ENCODE measurements at places on chromosomes 2 and 18.

- no peak for DNase-seq
Measured at GRCh38 chr2:190889175-190889943, 8.7 kb downstream of the GLS start.

GRCh38 chr18:48135436-48135966, 205.0 kb upstream of the SMAD2 start:
- DNase-seq = no peak

GRCh38 chr2:31191931-31192330, 25.4 kb downstream of the CAPN14 start:
- no peak for DNase-seq

DNA sequence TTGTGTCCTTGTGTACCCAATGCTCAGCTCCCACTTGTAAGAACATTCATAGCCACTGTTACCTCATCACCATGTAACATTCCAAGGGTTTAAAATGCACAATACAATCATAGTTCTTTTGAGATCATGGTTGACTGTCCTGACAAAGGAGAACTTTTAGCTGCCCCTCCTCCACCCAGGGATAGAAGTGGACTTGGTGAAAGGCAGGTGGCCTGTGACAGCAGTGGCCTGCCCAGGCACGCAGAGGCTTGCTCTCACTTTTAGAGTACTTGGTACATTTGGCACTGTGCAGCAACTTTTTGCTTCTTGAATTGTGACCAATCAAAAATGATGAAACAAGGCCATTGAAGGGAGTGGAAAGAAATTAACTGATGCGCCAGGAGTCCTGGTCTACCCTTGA, 108.7 kb downstream of the ANKRD44 start:
- DNase-seq = no peak

DNA sequence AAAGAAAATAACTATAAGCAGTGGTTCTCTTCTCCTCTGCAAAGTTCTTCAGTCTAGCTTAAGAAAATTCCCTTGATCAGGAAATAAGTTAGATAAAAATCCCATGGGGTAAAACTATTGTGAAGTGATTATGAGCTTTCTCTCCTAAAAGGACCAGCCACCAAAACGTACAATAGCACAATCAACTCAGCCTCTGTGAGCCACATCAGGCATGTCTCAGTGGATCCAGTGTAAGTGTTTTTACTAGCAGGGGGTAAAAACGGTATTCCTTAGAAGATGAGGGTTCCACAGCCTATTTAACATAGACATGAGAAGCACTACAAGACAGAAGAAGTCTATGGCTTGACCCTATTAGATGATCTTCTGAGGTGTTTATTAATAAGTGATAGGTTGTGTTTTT, 503.2 kb downstream of the PIK3C3 start:
- no peak for DNase-seq

GRCh38 chr2:150232321-150232720, 255.1 kb downstream of the RND3 start:
- no peak for DNase-seq

GRCh38 chr2:85578243-85579180, 1.1 kb downstream of the VAMP8 start:
- no peak for DNase-seq

DNA sequence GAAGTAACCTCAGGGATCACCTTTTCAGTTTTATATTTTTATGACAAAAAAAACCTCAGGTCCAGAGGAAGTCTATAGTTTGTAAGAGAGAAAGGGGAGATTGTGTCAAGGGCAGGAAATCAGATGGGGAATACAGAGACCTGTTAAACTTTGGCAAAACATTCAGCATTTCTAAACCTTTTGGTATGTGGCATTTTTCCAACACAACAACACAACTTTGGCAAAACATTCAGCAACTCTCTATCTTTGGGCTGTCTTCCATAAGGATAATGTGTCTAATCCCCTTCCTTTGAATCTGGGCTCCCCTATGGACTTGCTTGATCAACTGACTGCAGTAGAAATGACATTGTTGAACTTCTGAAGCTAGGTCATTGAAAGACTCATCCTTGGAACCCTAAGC, 220.6 kb upstream of the CCDC68 start:
- no peak for DNase-seq

DNA sequence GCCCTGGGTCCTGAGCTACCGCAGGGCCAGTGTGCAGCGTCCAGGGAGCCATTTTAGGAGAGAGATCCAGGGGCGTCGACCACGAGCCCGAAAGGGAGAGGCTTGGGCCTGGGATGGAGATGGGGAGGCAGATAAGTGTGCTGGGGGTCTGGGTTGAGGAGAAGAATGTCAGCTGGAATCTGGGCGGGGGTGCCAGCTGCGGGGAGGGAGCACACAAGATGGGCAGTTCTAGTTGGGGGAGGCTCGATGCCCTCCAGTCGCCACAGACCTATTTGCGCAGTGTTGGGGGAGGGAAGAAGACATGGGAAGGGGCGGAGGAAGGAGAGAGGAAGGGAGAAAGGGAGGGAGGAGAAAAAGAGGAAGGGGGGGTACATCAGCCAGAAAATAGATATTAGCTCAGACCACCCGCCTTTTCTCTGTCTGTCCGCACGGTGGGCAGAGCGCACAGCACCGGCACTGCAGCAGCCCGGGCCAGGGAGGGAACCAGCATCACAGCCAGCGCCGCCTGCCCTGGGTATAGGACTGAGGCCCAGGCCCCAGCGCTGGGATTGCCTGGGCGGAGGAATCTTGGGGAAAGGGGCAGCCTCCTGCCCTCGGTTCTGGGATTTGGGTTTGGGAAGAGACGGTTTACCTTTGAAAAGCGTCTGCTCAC, 1.9 kb upstream of the HOXD11 start:
- no peak for DNase-seq

- no peak for DNase-seq
Measured at GRCh38 chr2:39447266-39448168, 10.4 kb upstream of the MAP4K3 start.
